Activated CD8-positive, alpha-beta memory T cell treated with anti-CD3 and anti-CD28 coated beads for 24 hours (primary cell): ENCODE measurements at places on chromosomes 11 and 22.
A peak's percentile ranks its signal among the peaks of the same experiment; 100 is the strongest.

DNA sequence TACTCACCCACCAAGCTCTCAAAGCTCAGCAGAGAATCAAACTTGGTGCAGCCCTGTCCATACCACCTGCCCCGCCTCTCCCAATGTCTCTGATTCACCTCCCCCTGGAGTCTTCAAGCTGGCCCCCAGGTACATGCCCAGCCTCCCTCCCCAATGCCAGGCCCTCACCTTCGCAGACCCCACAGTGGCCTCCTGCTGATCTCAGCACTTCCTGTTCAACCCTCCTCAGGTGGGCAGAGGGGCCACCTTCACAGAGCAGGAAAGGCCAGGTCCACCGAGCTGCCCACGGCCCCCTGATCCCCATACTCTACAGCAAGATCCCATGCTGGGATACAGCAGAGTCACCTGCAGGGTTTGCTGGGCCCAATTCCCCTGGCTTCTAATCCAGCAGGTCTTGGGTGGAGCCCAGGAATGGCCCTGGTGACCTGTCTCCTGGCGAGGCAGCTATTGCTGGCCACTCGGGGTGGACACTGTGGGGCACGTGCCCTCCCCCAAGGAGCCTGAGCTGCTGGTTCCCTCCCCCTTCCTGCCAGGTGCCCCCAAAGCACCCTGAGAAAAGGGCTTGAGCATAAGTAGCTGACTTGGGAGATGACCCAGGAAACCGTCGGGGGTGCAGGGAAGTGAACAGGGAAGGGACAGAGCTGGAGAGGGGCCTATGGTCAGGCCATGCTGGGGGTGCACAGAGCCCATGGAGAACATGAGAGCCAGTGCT lies 150.7 kb downstream of the BRD1 start:
- DNase-seq: peak; percentile 49

- DNase-seq: no peak
These were observed 267.5 kb downstream of the SBF2 start for GRCh38 chr11:10026514-10026913.

DNA sequence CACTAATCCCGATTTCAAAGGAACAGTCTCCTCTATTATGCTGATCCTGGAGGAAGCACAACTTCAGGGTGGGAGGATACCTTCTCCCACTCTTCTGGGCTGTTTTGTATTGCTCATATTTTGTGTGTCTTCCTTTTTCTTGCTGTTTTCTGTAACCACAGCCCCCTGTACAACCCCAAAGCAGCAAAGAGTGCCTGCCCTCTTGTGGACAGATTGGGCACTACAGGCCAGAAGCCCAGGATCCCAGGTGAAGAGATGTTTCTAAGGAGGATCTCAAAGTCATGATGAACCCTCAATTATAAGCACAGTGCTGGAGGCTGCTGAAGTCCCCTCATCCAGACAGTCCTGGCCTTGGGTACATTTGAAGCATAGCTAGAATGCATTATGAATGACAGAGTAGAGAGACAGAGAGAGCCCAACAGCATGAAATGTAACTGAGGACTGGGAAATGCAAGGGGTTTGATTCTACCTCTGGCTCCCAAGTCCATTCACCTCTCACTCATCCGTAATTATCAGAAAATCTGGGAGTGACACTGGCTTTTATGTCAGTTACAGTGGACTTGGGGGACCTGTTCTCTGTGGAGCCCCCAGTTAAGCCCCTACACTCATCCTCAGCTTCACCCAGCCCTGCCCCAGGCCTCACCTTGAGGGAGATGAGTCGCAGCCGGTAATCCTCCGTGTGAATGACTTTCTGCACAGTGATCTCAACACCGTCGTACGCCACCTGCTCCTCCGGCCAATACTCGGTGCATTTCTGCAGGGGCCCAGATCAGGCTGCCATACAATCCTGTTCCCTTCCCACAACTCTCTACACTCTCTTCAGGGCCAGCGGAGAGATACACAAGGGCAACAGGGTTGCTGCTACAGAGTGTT lies 6.2 kb upstream of the IGSF22 start:
- DNase-seq: peak; percentile 92

DNA sequence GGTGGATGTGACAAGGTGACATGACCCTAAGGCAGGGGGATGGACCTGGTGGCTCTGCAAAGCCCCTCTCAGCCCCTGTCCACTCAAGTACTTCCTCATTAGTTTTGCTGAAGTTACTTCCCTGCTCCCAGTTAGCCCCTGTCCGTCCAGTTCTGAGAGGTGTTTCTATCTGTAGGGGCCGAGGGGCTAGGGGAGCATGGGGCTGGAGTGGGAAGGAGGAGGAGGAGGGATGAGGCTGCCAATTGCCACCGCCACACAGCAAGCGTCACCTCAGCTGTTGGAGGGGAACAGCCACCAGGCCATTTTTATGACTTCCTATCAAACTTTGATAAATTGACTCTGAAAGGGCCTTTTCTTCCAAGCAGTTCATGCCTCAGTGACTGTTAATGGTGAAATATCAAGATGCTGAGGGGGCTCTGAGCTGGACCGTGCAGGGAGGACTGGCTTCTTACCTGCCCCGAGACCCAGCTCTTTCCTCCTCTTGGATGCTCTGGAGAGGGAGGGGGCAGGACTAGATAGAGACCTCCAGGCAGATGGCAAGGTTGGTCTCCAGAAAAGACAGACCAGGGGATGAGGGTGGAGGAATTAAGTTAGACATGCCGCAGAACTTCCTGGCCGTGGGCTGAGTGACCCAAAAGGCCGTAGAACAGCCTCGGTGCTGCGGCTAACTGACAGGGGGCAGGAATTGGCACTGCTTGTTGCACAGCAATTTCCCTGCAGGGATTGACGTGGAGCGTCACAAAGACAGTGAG lies 137.0 kb downstream of the ST3GAL4 start:
- no peak for DNase-seq

- DNase-seq: no peak
These were observed 34.0 kb upstream of the SMIM38 start for GRCh38 chr11:69121621-69122325.

GRCh38 chr11:123069908-123070821 lies 8.2 kb upstream of the HSPA8 start:
- DNase-seq: no peak

- no peak for DNase-seq
These were observed 135.5 kb downstream of the ETS1 start for GRCh38 chr11:128451652-128452470.

- DNase-seq: no peak
These were observed 27.9 kb upstream of the RBMXL2 start for GRCh38 chr11:7060868-7061267.

GRCh38 chr11:69339041-69339733 lies 45.2 kb downstream of the MYEOV start:
- DNase-seq: peak; percentile 51

DNA sequence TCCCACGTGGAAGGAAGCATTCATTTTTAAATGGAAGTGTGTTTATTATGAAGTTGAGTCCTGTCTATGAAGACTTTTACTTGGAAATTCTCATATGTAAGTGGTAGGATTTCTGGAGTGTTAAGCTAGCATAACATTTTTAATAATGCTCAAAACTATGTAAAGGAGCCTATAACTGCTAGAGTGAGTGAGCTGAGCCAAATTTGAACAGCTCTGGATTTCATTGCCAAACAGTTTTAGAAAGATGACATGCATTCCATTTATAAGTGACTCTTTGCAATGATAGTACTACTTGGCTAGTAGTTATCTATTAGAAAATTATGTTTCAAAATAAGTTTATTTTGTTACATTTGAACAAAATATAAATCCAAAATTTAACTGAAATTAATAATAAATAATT lies 721.2 kb downstream of the LUZP2 start:
- DNase-seq: no peak

GRCh38 chr11:130180491-130180890 lies 20.9 kb downstream of the ST14 start:
- DNase-seq: no peak

DNA sequence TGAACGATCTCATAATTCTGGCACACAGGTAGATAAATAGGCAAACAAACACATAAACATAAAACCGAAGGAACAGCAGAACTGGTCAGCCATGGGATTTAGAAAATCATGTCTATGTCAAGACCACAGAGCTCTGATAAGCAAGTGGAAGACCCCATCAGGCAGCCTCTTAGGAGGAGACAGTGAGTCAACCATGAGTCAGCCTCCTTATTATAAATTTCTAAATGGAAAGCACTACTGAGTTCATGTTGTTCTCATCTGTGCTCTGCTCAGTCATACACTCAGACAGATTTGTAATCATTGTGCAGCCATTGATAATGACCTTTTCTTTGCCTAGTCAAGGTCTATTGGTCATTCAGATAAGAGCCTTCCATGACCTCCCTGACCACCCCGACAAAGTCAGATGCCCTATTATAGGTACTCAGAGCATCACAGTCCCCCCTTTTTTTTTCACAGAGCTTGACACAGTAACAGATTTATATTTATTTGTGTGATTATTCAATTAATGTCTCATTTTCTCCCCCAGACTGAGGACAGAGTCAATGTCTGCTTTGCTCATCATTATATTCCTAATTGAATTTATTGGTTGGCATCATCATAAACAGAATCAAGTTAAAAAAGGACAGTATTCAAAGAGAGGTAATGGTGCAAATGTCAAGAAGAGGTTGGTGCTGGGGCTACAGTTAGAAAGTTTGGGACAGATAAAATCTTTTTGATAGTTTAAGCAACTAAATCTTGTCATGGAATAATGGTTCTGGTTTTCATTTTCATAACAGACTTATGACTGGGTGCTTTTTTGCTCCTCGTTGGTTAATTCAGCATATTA lies 579.7 kb upstream of the CCDC90B start:
- DNase-seq: no peak

GRCh38 chr11:118625036-118625690 lies 17.7 kb downstream of the PHLDB1 start:
- no peak for DNase-seq

DNA sequence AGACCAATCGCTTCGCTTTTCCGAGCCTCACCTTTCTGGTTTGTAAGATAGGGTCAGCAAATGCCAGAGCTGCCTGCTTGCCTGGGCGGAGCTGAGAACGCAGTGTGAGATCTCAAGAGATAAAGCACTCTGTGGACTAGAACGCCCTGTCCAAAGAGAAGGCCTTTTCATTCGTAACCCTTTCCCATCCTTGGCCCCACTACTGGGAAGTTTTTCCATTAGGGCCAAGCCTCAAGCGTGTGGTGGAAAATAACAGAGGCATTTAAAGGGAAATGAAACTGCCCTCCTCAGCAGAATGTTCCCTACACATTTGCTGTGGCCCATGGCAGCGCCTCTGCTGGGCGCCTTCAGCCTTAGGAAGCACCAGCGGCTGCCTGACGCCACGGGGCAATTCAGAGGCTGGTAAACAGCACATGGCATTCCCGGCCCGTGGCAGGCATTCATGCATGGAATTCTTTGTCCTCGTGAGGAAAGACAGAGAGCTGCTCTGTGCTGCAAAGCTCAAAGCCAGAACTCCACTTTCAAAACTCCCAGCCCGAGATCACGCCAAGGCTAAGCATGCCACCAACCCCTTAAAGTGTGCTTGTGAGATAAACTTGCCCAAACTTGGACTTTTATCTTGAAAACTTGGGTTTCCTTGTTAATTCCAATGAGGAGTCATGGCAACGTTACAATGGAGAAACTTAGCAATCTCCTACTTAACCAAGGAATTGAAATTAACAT lies 38.1 kb downstream of the AHNAK start:
- DNase-seq: no peak

GRCh38 chr22:37972527-37972926 lies 11.8 kb downstream of the SOX10 start:
- DNase-seq: no peak

- DNase-seq: no peak
These were observed 10.2 kb downstream of the SCGB1A1 start for GRCh38 chr11:62428871-62429560.

- no peak for DNase-seq
These were observed 48.4 kb downstream of the DDX10 start for GRCh38 chr11:108713076-108713790.

DNA sequence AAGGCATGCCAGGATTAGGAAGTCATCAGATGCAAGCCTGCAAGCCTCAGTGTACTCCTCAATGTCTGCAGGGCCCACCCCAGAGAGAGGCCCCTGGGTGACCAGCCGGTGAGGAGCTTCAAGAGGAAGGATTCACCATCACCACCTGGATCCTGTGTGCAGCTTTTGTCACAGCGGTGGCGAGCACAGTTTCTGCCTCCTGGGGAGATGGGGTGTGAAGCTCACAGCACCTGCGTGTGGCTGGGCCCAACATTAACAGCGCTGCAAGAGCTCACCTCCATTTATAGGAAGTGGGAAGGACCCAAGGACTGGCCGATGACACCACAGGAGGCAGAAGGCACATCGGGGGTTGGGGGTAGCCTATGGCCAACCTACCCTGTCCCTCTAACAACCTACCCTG lies 235.3 kb downstream of the CTTN start:
- no peak for DNase-seq

DNA sequence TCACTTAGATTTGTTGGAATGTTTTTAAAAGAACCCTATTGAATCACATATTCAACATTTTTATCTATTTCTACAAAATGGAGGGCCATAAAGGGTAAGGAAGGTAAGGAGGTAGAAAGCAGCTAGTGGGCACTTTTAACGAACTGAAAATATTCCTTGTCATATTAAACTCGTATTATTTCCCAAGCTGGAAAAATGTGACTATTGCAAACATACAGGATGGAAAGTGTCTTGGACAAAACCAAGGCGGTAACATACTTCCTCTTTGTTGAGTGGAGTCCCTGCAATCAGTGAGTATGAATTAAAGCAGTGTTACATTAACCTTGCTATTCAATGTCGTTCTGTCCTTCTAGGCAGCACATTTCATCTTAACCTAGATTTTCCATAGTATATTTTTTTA lies 165.6 kb downstream of the RCN1 start:
- DNase-seq: no peak

DNA sequence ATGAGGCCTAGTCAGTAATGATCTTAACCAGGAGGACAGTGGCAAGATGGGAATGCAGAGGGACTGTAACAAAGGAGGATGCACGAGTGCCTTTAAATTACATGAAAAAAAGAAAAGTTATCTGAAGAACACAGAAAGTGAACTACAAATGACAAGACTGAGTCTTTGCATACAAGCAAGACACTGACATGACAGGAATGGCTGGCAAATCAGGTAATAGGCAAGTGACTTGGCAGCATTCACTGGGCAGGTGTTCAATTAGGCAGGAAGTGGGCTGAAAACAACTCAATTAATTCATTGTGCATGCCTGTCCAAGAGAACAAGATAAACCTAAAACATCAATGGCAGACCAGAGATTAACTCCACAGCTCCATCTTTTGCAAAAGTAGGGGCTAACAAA lies 24.0 kb downstream of the SMCO4 start:
- no peak for DNase-seq
